ENCODE measurements at places on chromosomes 2 and 18.

GRCh38 chr2:212683346-212684097 is 144.9 kb upstream of the ERBB4 start:
- DNase-seq, result no peak

DNA sequence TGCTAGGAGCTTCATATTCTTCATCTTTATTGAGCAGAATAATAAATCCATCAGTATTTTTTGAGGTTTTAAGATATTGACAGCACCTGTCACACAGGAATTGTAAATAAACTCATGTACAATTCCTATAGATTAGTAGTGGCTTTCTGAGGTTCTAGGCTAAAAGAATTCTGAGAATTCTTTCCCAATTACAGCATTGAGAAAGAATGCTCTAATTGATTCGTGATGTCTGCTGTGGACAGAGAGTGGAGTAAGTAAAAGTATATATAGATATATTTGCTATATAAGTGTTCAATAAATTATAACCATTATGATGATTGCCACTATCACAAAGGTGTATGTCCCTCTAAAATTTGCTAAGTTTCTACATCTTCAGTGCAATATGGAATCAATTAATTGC is 186.5 kb upstream of the NRP2 start:
- DNase-seq, result no peak

GRCh38 chr2:12363569-12363968 is 353.2 kb upstream of the TRIB2 start:
- DNase-seq, result no peak

GRCh38 chr2:68441179-68441993 is 25.7 kb downstream of the FBXO48 start:
- peak; percentile 91 for DNase-seq

- DNase-seq, result no peak
Observed at GRCh38 chr2:239775623-239776435, 249.3 kb downstream of the NDUFA10 start.

- no peak for DNase-seq
Observed at GRCh38 chr2:176187899-176188773, at the start of gene HOXD1. Gene HOXD1 (plus strand): TSS chr2:176188668. CDS start chr2:176188802, 134 bp downstream.

- no peak for DNase-seq
Observed at GRCh38 chr2:37802899-37803379, 122.1 kb upstream of the RMDN2 start.

GRCh38 chr2:171185941-171186340 is 25.2 kb upstream of the TLK1 start:
- DNase-seq, result no peak

- DNase-seq, result no peak
Observed at GRCh38 chr2:144894612-144895599, 375.0 kb upstream of the ZEB2 start.

GRCh38 chr2:127623388-127624319 is 22.3 kb upstream of the GPR17 start:
- no peak for DNase-seq

DNA sequence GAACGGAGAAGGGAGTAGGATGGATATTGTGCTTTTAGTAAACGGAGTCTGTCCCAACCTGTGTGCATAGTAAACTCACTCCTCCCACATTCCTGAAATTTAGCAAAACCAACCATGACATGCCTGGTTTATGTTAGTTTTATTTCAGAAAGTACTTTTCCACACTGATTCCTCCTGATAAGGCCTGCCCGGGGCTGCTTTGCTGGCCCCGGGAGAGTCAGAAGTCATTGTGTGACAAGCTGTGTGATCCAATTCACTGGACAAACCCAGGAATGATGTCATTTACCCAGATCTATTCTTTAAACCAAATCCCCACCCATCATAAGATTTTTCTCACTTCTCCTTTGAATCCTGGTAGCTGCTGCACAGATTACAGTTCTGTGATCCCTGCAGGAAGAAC is 109.0 kb downstream of the SETBP1 start:
- DNase-seq, result no peak

DNA sequence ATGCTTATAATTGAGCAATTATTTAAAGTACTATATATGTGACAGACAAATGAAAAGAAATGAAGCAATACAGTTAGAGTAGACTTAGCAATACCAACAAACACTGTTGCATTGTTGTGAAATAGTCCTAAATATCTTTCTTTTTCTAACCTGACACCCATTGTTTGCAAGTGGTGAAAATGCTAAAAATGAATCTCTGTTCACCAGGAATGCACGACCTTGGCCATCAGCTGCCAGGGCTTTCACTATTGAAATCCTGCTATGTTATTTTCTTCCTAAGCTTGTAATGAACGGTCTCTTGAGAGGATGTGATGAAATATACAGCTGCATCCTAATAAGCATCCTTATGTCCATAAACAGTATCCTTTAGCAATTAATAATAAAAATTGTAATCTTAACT is 136.2 kb upstream of the MGAT5 start:
- no peak for DNase-seq

- DNase-seq, result peak; percentile 41
Observed at GRCh38 chr2:71064754-71065621, 3.5 kb upstream of the NAGK start.

- no peak for DNase-seq
Observed at GRCh38 chr2:21422050-21422449, 298.3 kb downstream of the TDRD15 start.

GRCh38 chr18:4016391-4017049 is 438.6 kb downstream of the DLGAP1 start:
- DNase-seq, result no peak

GRCh38 chr2:237091779-237092436 is 6.2 kb downstream of the COPS8 start:
- no peak for DNase-seq

- peak; percentile 44 for DNase-seq
Observed at GRCh38 chr2:215269397-215270117, 42.3 kb upstream of the ATIC start.

Measured in CD4-positive, alpha-beta T cell treated with Interleukin-1 beta for 1 hour (primary cell).